ENCODE measurements at places on chromosomes 13 and 19.

DNA sequence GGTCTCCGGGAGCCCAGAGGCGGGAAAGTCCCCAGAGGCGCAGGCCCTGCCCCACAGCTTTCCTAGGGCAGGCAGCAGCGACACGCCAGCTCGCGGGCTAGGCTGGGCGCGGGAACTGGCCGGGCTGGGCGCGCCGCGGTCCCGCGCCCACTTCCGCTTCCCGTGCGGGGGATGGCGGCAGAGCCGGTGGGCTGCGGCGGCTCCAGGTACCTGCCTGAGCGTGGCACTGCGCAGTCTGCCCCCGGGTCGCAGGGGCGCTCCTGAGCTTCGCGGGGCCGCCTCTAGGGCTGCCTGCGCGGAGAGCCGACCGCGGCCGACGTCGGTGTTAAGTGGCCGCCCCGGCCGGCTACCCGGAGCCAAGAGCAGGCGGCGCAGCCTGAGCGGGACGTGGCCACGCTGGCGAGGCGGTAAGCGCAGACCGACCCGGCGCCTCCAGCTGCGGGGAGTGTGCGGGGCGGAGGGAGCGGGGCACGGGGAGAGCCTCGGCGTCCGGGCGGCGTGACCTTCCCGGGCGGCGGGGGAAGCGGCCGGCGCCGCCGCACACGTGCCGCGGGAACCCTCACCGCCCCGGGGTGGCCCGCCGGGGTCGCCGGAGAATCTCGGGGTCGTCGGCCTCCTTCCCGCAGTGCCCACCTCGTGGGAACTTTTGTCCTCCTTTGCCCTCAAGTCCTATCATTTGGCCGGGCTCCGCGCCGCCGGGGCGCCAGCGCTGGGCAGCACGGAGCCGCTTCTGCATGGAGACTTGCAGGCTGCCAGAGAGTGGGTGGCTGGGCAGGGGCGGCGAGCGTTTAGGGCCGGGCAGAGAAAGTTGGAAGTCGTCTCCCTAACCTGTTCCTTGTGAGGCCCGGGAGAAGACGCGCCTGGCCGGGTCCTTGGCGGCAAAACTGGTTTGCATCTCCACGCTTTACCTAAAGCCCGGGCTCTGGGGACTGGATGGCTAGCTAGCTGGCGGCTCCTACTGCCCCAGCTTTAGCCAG lies 31.4 kb upstream of the MPHOSPH8 start:
- DNase-seq: no peak

DNA sequence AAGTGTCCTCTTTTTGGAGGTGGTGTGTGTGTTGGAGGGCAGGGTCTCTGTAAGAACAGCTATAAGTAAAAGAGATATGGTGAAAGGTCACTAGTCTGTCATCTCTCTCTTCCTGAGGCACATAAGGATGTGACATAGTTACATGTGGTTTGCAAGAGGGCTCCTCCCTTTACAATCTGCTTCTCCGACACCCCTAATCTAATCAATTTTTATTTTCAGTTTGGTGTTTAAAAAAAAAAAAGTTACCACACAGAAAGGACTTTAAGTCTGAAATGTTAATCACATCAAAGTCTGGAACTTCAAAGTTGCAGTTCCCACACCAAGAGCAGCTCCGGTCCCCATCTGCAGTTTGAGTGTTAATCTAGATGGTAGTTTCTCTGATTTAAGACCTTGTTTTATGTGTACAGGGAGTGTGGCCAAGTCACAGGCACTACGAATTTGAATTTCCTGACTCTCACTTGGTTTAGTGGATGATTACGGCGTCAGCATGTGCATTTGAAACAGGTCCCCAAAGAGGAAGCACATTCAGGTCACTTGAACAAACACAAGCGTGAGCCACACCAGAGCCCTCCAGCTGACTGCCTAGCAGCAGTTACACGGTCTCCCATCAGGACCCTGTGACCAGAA lies 53.1 kb downstream of the FOXO1 start:
- peak; percentile 44 for DNase-seq

GRCh38 chr19:13765395-13766094 lies 1.2 kb downstream of the MRI1 start:
- no peak for DNase-seq

GRCh38 chr13:37795326-37795725 lies 74.2 kb downstream of the TRPC4 start:
- DNase-seq: no peak

GRCh38 chr13:39483326-39483725 lies 119.7 kb downstream of the LHFPL6 start:
- no peak for DNase-seq

DNA sequence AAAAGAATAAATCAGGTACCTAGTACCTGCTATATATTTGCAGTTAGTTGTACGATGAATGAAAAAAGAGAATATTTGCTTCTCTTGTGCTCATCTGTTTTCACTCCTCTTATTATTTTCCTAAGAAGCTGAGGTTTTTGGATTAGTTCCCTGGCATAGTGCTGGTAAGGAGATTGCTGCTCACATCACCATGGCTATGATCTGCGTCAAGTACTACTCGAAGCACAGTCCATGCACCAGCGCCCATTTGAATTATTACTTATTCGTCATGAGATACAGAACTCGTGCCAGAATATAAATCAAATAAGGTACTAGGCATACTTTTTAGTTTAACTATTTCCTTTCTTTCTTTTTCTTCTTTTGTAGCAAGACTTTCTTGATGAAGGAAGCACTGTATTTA lies 7.1 kb downstream of the SERTM1 start:
- DNase-seq: no peak

DNA sequence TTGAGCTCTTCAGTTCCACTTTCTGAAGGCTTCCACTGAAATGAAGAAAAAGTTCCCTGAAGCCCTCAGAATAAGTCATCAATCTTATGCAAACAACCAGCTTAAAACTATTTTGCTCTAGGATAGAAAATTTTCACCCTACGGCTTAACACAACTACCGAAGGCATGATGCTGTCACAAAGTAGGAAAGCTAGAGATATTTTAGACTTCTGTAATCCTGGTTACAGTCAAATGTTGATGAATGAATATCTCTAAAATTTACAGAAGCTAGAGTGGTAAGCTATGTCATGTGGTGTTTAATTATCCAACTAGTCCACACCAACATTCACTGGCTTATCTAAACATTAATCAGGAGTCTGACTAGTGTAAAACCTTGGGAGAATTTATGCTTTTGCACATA lies 197.9 kb downstream of the SUCLA2 start:
- DNase-seq: no peak

DNA sequence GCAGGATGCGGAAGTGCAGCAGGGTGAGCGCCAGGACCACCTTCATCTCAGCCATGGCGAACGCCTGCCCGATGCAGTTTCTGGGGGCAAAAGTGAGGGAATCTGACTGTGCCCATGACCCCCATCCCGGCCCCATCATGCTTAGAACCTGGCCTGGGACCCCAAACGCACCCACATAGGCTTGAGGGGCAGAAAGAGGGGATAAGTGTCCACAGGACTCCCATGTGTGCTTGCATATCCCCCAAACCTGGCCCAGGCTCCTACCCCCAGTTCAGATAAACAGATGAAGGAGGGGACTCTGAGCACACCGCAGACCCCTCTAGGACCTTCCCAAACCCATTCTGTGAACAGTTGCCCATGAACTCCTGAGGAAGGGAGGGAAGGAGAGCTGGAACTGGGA lies 16.0 kb upstream of the CYP4F2 start:
- no peak for DNase-seq

DNA sequence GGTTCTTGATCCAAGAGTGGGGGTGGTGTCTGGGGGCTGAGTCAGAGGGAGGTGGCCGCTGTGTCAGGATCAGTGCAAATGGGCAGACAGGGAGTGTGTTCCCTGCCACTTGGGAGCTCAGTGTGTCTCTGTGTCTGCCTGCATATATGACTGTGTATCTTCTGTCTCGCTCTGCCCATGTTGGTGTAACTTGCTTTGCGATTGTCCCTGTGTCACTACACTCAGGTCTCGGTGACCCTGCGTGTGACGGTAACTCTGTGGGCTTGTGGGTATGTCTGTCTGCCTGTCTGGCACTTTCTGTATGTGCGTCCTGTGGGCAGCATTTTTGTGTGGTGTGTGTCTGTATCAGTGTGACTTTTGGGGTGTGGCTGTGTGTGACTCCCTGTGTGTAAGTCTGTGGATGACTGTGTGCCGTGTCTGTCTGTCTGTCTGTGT lies 8.2 kb upstream of the ERFL start:
- no peak for DNase-seq

- DNase-seq: no peak
These were observed 2.5 kb downstream of the BSG start for GRCh38 chr19:574658-575526.

- no peak for DNase-seq
These were observed 4.0 kb downstream of the FXYD3 start for GRCh38 chr19:35119578-35120155.

DNA sequence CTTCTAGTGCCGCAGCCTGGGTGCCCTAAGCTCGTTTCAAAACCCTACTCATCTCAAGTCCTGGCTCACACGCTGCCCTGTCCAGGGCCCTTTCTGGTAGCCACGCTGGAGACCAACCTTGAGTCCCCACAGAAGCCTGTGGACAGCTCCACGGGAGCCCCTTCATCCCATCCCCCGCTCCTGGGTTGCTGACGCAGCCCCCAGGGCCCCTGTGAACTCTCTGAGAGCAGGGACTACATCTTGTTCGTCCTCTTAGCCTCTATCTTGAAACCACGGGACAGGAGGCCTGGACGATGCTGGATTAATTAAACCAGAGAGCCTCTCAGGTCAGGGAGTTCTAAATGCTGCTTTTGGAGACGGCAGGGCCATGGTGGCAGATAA lies 7.4 kb downstream of the MLLT1 start:
- DNase-seq: no peak

DNA sequence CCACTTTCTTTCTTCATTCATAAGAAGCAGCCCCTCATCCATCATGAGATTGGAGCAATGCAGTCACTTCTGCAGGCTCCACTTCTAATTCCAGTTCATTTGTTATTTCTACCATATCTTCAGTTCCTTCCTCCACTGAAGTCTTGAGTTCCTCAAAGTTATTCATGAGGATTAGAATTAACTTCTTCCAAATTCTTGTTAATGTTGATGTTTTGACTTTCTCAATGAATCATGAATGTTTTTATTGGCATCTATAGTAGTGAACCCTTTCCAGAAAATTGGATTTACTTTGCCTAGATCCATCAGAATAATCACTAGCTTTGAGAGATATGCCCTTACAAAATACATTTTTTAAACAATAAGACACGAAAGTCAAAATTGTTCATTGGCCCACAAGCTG lies 2567.7 kb upstream of the PCDH20 start:
- no peak for DNase-seq

DNA sequence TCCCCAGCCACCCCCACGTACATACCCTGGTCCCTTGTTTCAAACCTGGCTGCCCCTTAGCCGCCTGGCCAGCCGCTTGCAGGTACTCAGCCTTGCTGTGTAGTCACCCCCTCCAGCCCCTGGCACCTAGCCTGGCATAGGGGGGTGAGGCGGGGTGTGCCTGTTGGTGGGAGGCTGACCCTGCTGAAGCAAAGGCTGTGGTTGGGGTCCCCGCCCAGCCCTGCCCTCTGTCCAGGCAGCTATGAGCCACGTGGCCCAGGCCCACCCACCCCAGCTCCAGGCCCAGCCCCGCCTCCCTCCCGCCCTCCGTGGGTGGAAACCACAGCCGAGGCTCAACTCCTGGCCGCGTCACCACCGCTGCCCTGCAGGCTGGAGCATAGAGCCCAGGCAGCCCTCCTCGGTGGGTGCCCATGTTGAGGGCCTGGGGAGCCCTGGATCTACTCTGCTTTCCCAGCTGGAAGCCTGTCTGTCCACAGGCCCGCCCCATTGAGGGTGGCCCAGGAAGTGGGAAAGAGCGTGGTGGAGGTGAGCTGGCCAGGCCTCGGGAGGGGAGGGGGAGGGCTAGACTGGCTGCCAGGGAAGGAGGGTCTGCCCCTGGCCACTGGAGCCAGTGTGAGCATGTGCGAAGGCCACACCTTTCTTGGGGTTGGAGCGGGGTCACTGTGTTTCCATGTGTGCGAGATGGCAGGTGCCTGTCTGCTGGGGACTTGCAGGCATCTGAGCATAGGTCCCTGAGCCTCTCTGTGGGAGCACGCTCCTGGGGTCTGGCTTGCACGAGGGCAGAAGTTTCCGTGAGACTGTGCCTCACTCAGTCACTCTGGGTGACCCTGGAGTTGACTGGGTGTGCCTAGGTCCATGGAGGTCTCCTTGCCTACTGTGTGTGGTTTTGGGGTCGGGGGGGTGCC lies 31.0 kb downstream of the PAK4 start:
- no peak for DNase-seq

GRCh38 chr13:20301015-20301402 lies 68.9 kb upstream of the GJB6 start:
- no peak for DNase-seq

GRCh38 chr13:103291798-103292572 lies 225.8 kb upstream of the SLC10A2 start:
- no peak for DNase-seq

GRCh38 chr13:32135056-32135390 lies 103.4 kb downstream of the FRY start:
- no peak for DNase-seq

DNA sequence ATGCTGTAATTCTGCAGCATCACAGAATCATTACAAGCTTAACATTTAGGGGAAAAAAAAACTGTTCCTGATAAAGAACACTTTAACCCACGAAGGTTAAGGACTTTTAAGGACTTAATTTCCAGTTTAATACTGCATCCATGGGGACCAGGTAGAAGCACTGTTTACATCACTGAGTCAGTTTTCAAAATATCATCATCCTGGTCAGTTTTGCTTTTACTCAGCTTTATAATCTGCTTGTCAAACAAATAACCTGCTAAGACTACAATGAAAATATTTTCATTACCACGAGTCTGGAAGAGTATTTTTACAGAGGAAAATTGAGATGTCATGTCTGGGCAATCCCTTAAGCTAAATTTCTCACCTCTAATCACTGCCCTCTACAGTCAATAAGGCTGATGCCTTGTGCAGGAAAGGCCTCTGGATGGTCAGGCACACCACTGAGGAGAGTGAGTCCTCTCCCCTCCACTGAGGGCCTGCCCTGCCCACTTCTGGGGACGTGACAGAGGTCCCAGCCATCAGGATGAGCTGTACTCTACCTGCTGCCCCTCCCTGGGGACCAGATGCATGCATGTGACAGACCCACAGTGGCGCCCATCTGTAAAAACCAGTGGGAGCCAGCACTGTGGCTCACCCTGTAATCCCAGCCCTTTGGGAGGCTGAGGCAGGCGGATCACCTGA lies 31.0 kb downstream of the FOXO1 start:
- DNase-seq: no peak

GRCh38 chr13:35700671-35701070 lies 224.2 kb upstream of the MAB21L1 start:
- no peak for DNase-seq

DNA sequence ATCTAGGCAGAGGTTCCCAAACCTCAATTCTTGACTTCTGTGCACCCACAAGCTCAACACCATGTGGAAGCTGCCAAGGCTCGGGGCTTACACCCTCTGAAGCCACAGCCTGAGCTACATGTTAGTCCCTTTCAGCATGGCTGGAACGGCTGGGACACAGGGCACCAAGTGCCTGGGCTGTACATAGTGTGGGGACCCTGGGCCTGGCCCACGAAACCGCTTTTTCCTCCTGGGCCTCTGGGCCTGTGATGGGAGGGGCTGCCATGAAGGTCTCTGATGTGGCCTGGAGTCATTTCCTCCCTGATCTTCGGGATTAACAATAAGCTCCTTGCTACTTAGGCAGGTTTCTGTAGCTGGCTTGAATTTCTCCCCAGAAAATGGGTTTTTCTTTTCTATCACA lies 108.1 kb downstream of the HS6ST3 start:
- no peak for DNase-seq

Measured in T follicular helper cell (primary cell).